ENCODE measurements at places on chromosomes 12 and 14. TPM values are rescaled to one million over a fixed set of nuclear protein-coding genes. Genes with fewer than 3 reads are reported as not detected.
A peak's percentile ranks its signal among the peaks of the same experiment; 100 is the strongest.

Gene PPP4R4
- polyA plus RNA-seq = 9.0 TPM

Gene KCNC2
- polyA plus RNA-seq = not detected

Gene MIPOL1
- 6.1 TPM for polyA plus RNA-seq

Gene RIPK3
- polyA plus RNA-seq = 7.3 TPM

Gene GPR135
- polyA plus RNA-seq = 0.32 TPM

DNA sequence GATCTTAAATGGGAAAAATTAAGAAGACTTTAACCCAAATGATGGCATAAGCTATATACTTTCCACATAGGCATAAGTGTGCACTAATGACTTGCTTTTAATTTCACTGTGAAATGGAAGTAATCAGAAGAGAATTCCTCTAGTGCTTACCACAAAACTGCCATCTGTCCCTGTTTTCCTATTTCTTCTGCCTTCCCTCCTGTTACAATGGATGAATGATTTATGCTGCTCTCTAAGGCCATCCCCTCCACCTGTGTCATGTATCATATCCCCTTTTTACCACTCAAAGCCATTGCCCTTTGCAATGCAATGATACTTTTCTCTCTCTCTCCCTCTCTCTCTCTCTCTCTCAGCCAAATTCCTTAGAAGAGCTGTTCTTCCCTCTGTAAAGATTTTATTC lies 109.1 kb downstream of the C12orf50 start:
- no peak overlapping the region for H3K27ac ChIP-seq
- H3K36me3 ChIP-seq = no peaks in the 10 kb centered on the region
- DNase-seq = no peak
- H3K27me3 ChIP-seq = no peaks in the 10 kb centered on the region
- no peak overlapping the region for H3K4me3 ChIP-seq

DNA sequence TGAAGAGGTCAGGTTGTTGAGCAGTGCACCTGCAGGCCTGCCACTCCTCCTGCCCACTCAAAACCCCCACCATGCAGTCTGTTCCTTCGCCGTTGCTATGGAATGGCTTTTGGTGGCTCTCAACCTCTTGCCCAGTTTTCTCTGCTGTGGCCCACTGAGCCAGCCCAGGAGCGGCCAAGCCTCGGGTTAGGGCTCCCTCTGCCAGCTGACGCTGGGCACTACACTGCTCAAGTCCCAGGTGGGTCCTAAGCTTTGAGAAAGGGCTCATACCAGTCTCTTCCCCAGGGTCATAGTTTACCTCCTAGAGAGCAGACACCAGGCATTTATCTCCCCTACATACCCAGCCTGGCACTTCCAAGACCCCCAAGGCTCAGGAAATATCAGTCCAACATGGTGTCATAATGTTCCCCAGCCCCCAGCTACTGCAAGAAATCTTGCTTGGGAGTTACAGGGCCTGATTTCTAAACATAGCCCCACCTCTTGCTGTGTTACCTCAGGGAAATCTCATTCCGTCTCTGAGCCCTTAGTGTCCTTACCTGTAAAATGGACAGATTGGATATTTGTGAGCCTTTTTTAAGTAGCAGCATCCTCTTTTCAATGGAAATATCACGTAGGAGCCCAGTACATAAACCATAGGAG lies 59.4 kb downstream of the TSPAN11 start:
- no peak overlapping the region for H3K4me3 ChIP-seq
- H3K4me1 ChIP-seq = no peaks in the 10 kb centered on the region
- H3K36me3 ChIP-seq = no peaks in the 10 kb centered on the region
- H3K27me3 ChIP-seq = no peaks in the 10 kb centered on the region
- no peak overlapping the region for H3K27ac ChIP-seq
- DNase-seq = no peak

DNA sequence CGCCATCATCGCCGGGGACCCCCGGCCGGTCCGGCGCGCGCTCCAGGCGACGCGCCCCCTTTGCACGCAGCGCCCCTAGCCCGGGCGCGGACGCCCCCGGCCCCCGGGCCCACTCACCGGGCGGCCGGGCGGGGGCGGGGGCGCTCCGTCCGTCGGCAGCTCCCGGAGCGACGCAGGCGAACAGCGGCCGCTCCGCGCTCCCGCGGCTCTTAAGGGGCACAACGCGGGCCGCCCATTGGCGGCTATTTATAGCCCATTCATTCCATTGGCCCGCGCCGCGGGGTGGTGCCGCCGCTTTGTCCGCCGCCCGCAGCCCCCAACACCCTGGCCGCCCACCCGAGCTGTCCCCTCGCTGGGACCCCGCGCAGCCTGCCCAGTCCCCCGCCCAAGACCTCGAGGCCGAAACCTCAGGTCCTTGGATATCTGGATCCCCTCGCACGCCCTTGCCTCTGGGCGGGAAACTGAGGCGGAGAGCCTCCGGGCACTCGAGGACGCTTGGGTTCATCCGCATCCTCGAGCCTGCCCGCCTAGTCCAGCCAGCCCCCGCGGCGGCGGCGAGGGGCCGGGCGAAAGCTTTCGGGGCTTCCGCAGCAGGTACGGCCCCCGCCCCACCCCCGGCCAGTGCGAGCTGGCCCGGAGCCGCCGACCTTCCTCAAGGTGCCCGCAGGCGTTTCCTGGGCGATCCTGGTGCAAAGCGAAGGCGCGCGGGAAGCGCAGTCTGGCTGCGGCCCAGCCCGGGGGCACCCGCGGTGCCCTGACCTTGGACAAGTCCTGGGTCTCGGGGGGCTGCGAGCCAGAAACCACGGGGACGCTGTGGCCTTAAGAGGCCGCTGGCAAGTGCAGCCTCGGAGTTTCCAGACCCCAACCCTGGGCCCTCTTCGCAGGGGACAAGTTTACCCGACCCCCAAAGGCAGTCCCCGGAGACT lies at the start of gene CKB:
Gene CKB, minus strand, starts transcription at position 182 of the 926 bp plus-strand sequence. CDS start 337 bp downstream, outside the sequence.
- H3K27me3 ChIP-seq = peaks cover 43% of the 10 kb centered on the region
- peak within 1 kb of the TSS; percentile 49 for H3K4me3 ChIP-seq
- peaks cover 33% of the 10 kb centered on the region for H3K4me1 ChIP-seq
- H3K36me3 ChIP-seq = no peaks in the 10 kb centered on the region
- H3K27ac ChIP-seq = no peak within 1 kb of the TSS

DNA sequence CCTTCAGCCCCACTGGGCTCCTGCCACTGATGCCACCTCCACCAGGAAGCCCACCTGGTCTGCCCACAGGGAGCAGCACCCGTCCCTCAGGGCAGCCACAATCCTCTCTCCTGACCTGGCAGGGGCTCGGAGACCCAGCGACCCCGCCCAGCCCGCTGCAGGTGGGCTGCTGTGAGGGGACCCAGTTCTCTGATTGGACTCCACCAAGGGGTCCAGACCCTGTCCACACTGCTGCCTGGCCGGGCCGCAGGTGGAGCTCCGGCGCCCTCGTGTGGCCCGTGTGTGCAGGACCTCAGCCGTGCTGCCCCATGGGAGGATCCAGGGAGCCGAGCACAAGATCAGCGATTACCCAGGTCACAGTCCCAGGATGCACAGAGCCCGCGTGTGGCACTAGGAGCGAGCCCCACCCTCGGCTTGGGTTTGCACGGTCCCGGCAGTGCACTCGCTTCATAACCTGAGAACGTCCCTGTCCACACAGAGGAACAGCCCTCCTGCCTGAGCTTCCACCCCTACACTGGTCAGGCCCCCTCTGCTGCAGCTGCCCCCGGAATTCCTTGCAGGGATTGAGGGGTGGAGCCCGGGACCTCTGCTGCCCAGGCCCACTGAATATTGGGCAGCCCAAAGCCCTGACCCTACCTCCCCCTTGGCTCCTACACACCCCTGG lies 35.4 kb upstream of the TMEM179 start:
- no peak for DNase-seq
- H3K4me3 ChIP-seq = no peak overlapping the region
- peaks cover 18% of the 10 kb centered on the region for H3K27me3 ChIP-seq
- no peaks in the 10 kb centered on the region for H3K4me1 ChIP-seq
- no peaks in the 10 kb centered on the region for H3K36me3 ChIP-seq

DNA sequence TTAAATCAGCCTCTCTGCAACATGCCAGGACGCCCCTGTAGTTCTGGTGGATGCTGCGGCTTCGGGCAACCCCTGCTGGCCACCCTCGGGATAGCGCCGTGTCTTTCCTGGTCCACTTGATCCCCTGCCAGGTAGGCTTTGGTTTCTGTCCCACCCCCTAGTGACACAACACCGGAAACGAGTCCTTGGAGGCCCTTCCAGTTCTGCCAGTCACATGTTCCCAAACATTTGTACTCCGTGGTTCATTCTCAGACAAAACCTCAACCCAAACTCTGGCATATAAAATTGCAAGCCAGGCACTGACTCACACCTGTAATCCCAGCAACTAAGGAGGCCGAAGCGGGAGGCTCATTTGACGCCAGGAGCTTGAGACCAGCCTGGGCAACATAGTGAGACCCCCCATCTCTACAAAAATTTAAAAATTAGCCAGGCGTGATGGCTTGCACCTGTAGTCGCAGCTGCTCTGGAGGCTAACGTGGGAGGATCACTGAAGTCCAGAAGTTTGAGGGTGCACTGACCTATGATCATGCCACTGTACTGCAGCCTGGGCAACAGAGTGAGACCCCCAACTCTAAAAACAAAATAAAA lies 37.0 kb downstream of the RASAL1 start:
- H3K27ac ChIP-seq = no peak overlapping the region
- no peaks in the 10 kb centered on the region for H3K27me3 ChIP-seq
- H3K36me3 ChIP-seq = no peaks in the 10 kb centered on the region
- H3K4me3 ChIP-seq = no peak overlapping the region

DNA sequence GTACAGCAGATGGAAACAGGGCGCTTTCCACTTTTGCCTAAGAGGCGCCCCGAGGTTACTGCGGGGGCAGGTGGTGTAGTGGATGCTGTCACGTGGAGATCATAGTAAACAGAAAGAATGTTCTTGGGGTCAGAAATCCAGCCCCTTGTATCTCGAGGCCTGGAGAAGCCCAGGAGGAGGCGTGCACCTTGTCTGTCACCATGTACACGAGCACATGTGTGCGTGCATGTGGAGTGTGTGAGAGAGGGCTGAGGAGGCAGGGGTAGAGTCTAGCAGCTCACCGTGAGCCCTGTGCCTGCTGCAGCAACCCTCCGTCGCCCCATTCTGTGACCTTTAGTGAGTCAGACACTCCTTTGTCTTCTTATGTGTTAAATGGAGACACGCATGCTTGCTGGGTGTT lies 59.0 kb downstream of the CACNA1C start:
- DNase-seq = no peak
- H3K36me3 ChIP-seq = no peaks in the 10 kb centered on the region
- no peak overlapping the region for H3K27ac ChIP-seq
- H3K4me3 ChIP-seq = no peak overlapping the region
- peaks cover 9% of the 10 kb centered on the region for H3K27me3 ChIP-seq

DNA sequence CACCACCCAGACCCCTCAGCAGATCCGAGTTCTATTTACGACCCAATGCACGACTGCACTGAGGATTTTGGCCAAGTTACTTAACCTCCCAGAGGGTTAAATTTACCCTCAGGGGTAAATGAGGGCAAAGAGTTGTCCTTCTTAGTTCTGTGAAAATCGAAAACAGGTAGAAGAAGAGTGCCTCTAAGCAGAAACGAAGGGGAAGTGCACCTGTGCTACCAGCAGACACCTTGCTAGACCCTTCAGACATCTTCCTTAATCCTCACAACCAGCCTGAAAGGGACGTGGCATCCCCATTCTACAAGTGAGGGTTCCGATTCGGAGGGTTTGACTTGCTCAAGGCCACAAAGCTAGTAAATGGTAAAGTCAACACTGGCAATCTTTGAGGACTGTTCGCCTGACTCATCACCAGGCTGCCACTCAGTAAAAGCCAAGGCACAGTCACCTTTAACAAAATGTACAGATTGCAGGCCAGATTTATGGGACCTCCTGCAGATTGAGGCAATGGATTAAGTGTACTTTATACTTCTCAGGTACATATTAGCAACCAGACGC lies 1.6 kb downstream of the GSG1 start:
- no peaks in the 10 kb centered on the region for H3K36me3 ChIP-seq
- no peak for DNase-seq
- peaks cover 52% of the 10 kb centered on the region for H3K4me1 ChIP-seq
- H3K27me3 ChIP-seq = no peaks in the 10 kb centered on the region

Data from keratinocyte (primary cell).